ENCODE measurements at places on chromosomes 6 and 20.

- no peak for DNase-seq
Observed at GRCh38 chr6:143060806-143061596, at the start of gene AIG1. TSS of gene AIG1 (plus strand) at chr6:143060889. CDS start at chr6:143060926, 37 bp downstream.

DNA sequence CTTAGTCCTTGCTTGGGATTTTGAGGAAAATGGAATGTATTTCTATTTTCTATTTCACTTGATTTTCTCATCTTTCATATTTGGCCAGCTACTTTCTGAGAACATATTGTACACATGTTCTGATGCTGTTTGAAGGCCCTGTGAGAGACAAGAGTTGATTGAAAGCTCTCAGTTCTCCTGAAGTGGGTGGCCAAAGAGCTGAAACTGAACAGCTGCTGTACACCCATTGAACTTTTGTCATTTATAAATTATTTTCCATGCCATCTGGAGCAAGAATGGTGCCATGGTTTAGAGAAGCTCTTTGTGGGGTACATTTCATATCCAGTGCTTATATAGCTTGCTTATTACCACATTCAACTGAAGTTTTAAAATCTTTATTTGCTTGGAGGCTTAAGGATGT, 298.3 kb downstream of the PRL start:
- DNase-seq: no peak

DNA sequence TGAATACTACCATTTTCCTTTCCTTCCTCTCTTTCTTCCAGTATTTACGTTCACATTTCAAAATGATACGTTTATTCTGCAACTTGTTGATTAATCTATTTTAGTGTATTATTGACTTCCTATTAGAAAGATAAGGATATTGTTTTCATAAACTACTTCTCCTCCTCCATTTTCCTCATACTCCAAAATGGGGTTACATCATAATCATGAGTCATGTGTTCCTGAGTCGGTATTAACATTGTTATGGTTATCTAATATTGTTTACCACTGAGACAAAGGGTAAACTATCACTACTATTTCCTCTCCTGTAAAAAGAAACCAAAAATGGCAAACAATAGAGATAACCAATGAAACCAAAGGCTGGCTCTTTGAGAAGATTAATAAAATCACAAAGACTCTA, 126.5 kb upstream of the CDYL start:
- DNase-seq: no peak

DNA sequence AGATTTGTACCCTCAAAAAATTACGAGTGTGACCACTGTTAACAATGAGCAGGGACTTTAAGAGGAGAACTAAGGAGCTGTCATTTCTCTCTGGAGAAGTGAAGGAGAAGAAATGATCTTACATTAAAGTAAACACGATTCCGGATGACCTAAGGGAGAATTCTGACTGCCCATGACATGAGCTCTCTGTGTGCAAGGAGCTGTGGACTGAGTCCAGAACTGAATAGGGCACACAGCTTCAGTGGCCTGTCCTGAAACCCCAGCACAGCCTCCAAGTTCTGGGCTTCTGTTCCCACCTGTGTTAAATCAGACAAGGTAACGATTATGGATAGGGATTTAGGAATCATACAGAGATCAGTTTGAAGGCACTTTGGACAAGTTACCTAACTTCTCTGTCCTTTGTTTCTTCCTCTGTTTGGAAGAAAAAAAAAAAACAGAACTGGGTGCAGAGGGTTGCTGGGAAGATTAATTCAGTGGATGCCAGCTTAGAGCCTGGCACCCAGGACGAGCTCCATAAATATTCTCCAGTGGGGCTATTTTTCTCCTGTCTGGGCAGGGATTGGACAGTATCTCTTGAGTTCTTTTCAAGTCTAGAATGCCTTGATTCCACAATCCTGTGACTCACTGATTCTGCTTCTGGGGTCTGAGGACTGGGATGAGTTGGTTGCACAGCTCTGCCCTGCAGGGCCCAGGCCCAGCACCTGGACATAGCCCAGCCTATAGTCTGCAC, 65.7 kb downstream of the MRPL14 start:
- DNase-seq: no peak

GRCh38 chr6:69705954-69706353, 90.9 kb downstream of the LMBRD1 start:
- no peak for DNase-seq

DNA sequence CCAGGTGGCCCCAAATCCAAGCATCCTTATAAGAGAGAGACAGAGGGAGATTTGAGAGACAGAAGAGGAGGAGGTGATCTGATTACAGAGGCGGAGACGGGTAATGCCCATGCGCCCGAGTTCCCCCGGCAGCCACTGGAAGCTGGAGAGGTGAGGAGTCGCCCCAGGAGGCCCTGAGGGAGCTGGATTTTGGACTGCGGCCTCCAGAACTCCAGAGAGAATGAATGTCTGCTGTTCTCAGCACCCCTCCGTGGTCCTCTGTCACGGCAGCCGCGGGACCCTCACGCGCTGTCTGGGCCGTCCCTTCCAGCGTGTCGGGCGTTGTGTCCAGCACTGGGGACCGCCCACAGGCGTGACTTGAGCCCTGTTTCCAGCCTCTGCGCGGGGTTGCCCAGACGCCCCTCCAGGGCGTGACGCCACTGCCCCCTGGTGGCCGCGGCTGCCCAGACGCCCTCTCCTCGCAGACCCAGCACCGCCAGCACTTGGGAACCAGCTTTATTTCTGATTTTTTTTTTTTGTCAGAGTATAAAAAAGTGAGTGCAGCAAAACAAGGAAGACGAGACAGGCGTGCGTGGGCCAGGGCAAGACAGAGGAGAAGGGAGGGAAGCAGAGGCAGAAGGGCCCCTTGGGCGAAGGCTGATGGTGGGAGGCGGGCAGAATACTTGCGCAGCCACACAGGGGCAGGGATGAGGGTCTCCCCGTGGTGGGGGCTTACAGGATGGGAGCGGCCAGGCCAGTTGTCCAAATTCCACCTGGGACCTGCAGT, 4.1 kb upstream of the ZNF512B start:
- peak; percentile 89 for DNase-seq

DNA sequence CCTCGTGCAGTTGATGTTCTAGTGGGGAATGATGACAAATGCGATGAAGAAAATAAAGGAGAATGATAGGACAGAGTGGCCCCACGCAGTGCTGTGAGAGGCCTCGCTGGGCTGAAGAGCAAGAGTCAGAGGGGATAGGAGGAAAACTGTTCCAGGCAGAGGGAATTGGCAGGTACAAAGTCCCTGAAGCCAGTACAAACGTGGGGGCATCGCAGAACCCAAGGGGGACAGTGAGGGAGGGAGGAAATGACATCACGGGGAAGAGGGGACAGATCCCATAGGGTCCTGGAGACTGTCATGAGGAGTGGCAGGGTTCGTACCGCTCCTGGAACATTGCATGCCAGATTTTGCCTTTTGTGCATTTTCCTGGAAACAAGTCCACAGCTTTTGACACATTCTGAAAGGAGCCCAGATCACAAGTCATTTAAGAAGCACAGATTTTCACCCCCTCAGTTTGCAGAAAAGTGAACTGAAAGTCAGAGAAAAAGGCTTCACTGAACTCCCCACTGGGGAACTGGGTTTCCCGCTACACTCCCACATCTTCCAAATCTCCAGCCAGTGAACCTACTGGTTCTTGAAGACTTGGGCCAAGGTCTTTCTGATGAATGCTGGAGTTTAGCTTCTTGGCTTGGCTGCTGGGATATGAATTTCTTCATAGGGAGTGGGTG, 77.0 kb downstream of the SULF2 start:
- no peak for DNase-seq

- DNase-seq: no peak
Observed at GRCh38 chr20:2350606-2351005, 30.1 kb upstream of the TGM6 start.

DNA sequence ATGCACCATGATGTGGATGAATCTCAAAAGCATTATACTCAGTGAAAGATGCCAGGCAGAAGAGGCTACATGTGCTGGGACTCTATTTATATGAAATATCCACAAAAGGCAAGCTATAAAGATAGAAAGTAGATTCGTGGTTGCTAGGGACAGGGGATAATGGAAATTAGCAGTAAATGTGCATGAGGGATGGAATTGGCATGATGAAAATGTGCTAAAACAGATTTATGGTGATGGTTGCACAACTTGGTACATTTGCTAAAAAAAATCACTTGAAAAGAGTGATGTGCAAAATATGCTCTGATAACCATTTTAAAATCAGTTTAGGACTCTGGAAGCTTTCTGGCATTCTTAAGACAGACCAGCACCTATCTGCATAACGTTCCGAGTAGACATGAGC, 61.6 kb downstream of the ALDH8A1 start:
- DNase-seq: no peak

DNA sequence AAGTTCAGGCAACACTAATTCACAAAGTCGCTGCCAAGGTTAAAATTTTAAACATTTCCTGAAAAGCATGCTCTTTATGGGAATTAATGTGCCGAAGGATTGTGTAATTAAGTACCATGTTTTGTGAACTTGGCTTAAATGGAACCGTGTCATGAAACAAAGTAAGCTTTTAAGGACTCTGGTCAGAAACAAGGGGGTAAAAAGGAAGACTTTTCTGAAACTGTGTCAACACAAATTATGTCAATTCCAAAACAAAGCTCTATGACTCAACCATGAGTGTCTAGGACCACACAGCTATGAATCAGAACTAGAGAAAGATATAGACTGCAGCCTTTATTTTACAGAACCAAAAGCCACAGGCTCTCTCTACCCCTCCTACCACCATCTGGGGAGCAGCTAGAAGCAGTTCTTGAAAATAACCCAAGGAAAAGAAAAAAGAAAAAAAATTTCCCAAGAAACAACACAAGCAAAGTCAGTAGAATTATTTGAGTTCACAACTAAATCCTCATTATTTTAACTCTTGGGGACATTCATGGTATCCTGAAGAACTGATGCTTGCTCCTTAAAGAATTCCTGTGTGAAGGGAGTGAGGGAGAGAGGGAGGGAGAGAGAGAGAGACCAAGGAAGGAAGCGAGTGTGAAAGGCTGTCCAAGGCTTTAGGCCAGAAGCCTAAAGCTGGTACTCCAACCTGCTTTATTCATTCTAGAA, 81.9 kb downstream of the ZMYND8 start:
- DNase-seq: no peak

- DNase-seq: no peak
Observed at GRCh38 chr6:19802656-19803055, 34.5 kb upstream of the ID4 start.

DNA sequence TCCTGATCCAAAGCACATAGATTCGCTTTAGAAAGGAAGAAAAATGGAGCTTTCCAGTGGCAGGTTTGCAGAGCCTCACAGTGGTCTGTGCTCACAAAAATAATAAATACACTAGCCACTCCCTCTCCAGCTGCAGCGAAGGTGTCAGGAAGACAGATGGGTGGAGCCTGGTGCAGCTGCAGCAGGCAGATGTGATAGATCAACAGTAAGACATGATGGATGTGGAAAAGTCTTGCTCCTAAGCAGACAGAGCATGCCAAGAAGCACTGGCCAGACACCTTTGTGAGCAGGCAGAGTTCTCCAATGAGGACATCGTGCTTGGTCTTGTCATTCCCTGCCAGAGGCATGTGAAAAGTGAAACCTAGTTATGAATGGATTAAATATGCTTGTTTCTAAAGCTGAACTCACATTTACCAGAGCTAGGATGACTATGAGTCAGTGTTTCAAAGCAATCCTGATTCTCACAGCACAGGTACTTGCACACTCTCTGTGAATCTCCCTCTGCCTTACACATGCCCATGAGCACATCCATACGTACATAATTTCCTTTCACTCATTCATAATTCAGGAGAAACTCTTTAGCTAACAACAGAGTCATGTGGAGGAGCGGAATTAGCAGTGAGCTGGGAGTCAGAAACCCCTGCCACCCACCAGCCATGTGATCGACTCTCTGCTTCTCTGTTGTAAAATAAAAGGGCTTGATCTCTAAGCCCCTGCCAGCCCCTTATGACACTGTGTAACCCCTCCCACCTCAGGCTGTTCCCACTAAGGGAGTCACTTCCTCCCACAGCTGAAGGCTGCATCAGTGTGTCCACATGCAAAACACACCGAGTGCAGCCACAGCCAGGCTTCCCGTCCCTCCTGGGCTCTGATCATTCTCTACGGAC, 111.2 kb downstream of the SCML4 start:
- DNase-seq: no peak

DNA sequence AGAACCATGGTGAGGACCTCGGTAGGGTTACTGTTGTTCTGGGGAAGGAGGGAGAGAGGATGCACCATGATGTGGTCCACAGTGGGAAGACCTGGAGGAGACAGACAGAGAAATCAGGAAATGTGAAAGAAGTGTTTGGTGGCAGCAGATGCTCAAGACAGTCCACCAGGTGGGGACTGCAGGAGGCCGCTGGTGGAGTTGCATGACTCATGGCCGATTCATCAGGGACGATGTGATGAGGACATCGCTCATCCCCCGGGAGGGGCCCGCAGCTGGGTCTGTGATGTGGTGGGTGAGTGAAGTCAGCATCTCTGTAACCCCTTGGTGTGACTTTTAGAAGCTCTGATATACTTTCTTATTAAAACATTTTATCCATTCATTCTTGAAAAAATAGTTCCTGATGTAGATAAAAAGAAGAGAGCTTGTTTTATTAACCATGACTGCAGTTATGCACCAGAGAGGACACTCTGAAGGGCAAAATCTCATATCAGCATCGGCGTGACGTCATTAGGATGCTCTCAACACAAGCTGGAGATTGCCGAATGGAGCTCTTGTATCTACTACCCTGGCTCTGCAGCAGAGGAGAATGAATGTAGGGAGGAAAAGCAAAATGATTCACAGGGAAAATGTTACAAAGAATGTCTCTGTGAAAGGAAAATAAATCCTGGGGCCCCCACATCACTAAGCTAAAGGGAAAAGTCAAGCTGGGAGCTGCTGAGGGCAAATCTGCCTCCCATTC, 71.2 kb downstream of the RAMACL start:
- peak; percentile 13 for DNase-seq

- DNase-seq: no peak
Observed at GRCh38 chr6:5772408-5773120, 234.2 kb downstream of the NRN1 start.

GRCh38 chr20:25991756-25992130, 295.1 kb upstream of the ZNF337 start:
- no peak for DNase-seq

- no peak for DNase-seq
Observed at GRCh38 chr6:81067057-81067456, 685.4 kb downstream of the TENT5A start.

DNA sequence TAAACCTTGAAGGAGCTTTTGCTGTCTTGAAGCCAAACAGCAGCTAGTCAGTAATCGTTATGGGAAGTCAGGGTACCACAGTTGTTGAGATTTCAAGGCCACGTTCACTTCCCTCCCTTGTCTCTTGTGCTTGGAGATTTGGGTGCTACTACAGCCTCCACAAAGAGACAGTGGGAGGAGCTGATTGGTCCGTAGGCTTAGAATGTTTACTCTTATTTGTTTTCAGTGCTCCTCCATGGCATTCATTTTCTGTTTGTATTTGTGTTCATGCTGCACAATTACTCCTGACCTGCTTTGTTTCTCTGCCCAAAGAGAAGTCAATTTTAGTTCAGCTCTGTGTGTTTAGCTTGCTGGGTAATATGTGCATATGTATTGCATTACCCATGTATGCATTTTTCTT, 147.7 kb downstream of the PRL start:
- DNase-seq: no peak

DNA sequence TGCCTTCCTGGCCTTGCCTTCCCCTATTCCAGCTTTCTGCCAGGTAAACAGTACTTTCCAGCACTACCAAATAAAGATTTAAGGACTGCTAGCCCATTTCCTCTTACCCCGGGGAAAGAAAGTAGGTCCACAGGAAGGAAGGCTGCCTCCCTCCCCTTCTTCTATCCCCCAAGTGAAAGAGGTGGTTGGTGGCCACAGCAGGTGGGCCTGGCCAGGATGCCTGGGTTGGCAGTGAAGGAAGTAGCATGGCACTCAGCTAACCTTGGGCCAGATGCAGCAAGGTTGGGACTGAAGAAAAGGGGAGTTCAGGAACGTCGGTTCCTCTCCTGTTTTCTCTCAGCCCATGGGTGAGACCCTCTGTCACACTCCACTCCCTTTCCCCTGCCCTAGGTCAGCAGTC, 8.9 kb downstream of the NFKBIL1 start:
- no peak for DNase-seq

Measured in transverse colon (tissue), 4 donors.